Activated CD4-positive, alpha-beta memory T cell treated with anti-CD3 and anti-CD28 coated beads, Interleukin-2, amount 10 ng/mL, durations not matched to agents 7 days and 5 days (primary cell): ENCODE measurements at places on chromosomes 12 and 14. TPM values are rescaled to one million over a fixed set of nuclear protein-coding genes. Genes with fewer than 3 reads are reported as not detected.

DNA sequence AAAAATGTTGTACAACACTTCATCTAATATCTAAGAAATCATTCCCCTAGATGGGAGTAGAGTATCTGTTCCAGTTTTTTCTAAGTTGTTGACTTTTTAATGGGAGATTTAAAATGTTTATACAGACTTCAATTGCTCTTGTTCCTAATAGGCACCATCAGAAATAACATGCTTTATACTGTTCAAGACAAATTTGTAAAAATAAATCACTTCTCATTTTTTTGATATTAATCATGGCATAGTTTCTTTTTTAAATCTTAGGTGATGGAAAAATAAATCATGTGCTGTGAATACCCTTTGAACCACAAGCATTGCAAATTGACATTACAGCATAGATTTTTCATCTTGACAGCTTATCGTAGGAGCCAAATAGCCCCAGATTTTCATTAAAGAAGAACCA lies 473.5 kb upstream of the MGAT4C start:
- no peak for DNase-seq

TAS2R43 gene
- 0.55 TPM for total RNA-seq

GRCh38 chr12:897386-897785 lies 52.1 kb downstream of the RAD52 start:
- no peak for DNase-seq

CFAP251 gene
- total RNA-seq = 1.9 TPM

DNA sequence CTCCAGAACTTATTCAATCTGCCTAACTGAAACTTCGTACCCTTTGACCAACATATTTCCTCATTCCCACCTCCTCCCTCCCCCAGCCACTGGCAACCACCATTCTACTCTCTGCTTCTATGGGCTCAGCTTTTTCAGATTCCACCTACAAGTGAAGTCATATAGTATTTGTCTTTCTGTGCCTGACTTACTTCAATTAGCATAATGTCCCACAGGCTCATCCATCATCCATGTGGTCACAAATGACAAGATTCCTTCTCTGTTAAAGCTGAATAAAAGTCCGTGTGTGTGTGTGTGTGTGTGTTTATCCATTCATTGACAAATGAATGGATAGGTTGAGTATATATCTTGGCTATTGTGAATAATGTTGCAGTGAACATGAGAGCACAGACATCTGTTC lies 1.3 kb upstream of the C14orf39 start:
- DNase-seq = no peak

DNA sequence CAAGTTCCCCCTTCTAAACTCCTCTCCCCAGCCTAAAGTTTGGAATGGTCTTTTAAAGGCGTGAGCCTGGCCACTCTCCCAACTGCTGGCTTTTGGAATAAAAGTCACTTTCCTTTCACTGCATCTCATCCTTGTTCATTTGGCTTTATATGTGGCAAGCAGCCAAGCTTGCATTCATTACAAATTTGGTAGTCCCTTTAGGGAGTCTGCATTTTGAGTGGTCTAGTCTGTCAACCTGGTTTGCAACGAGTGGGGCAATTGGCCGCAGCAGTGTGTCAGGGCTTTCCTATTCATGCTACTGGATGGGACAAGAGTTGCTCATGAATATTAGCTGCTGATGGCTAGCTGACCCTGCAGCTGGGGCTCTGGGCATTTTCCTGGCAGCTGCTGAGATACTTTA lies 57.0 kb downstream of the CATSPERB start:
- no peak for DNase-seq

DNA sequence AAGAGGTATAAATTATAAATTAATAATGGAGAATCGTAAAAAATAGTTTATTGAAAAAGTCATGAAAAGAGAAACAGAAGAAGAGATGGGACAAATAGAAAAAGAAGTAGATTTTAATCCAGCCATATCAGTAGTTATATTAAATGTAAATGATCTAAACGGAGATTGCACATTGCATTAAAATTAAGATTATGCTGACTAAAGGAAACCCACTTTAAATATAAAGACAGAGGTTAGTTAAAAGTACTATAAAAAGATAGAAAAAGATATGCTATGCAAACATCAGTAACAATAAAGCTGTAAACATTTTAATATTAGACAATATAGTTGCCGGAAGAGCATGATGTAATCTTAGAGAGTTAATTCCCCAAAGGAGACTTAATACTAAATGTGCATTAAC lies 5.4 kb upstream of the MBIP start:
- no peak for DNase-seq

- DNase-seq = no peak
Observed at GRCh38 chr14:33730156-33730555, 220.7 kb downstream of the EGLN3 start.

GRCh38 chr12:131383741-131384543 lies 326.9 kb upstream of the SFSWAP start:
- no peak for DNase-seq

BICDL1 gene
- total RNA-seq = 44.7 TPM

GRCh38 chr14:52895000-52895399 lies 55.9 kb downstream of the FERMT2 start:
- no peak for DNase-seq

OTOGL gene
- total RNA-seq = not detected

DNA sequence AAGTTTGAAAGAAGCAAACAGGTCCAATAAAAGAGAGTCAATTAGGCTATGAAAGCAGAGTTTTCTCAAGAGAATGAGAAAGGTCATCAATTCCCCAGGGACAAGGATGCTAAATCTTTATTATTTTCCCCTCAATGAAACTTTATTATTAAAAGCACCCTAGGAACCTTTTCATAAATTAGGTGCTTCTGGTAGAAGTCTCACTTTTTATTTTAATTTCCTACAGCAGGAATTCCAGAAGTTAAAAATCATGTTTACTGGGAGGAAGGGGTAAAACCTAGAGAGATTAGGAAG lies 223.2 kb upstream of the SOX5 start:
- no peak for DNase-seq

DNA sequence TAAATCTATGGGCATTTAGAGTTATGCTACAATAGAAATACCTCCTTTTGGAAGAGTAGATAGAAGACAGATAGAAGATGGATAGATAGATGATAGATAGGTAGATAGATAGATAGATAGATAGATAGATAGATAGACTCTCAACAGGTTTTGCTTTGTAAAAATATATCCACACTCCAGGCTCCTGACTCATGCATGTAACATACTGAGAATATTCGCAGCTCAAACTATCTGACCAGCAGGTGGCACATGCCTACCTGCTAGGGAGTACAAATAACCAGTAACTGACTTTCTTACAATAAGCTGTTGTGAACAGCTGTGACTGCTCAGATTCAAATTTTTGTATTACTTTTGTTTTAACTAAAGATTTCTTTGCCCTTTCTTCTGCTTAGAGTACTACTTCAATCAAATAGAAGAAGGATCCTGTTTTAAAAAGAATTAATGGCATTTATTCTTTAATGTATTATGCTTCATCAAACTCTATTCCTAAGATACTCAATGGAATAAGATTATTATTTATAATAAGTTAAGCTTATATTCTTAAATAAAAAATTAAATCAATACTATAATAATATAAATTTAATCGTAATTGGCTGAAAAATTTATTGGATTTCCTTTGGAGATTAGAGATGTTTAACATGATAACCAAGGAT lies 15.8 kb upstream of the CPNE8 start:
- DNase-seq = peak; percentile 30

ADGRD1 gene
- total RNA-seq = 0.23 TPM

DNA sequence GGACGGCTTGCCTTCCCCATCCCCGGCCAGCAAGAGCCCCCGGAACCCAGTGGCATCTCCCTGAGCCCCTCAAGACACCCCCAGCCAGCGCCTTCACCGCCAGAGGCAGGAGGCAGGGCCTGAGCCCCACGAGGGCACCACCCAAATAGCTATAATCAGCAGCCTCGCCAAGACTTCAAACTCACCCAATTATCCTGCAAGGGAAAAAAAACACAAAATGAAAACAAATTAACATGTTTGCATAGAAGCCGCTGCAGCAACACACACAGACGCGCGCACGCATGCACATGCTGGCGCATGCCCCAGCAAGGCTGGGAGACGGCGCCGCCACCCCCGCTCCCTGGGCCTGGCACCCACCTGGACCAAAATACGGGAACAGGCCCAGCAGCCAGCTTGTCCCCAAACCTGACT lies 15.8 kb downstream of the FAM222A start:
- no peak for DNase-seq

CYP46A1 gene
- 0.13 TPM for total RNA-seq

DNA sequence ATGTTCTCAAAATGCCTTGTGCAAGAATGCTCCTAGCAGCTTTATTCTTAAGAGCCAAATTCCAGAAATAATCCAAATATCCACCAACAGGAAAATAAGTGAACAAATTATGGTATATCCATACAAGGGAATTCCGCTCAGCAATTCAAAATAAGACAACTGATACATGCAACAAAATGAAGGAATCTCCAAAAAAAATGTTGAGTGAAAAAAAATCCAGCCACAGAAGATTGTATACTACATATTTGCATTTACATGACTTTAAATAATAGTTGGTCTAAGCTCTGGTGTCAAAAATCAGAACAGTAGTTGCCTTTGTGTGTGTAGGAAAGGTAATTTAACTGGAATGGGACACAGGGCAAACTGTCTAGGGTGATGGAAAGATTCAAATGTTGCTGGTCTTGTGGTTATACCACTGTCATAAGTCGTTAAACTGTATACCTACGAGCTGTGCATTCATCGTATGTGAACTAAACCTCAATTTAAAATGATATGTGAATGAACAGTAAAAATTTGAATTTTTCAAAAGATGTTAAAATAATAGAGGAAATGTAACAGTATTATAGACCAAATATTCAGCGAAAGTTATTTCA lies 3.2 kb downstream of the CD69 start:
- no peak for DNase-seq

- DNase-seq = no peak
Observed at GRCh38 chr14:90647473-90648005, 168.7 kb downstream of the TTC7B start.

GRCh38 chr14:104104076-104104901 lies 18.8 kb downstream of the ASPG start:
- DNase-seq = no peak

DNA sequence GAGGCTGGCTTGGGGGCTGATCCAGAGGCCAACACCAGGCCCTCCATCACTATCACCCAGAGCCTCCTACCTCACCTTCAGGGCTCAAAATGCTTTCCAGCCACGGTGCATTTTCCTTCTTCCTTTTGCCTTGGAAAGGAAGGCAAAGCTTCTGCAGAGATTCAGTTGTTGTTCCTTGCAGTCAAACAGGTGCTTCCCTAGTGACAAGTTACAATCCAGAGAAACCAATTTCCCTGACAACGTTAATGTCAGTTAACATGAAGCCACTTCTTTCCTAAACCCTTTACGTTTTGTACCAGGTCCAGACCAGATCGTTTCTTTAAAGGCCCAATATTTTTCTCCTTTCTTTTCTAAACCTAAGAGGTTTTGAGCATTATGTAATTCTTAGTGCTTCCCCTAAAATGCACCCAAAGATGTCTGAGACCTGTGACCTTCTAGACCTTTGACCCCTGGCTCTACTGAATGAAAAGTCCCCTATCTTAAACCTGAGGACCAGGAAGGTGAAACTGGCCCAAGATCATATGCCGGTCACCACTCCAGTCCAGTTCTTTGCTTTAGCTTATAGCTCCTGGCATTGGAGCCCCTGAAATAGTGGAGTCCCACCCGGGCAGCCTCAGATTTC lies 211.5 kb downstream of the SLC41A2 start:
- no peak for DNase-seq

PIWIL1 gene
- not detected for total RNA-seq

DNA sequence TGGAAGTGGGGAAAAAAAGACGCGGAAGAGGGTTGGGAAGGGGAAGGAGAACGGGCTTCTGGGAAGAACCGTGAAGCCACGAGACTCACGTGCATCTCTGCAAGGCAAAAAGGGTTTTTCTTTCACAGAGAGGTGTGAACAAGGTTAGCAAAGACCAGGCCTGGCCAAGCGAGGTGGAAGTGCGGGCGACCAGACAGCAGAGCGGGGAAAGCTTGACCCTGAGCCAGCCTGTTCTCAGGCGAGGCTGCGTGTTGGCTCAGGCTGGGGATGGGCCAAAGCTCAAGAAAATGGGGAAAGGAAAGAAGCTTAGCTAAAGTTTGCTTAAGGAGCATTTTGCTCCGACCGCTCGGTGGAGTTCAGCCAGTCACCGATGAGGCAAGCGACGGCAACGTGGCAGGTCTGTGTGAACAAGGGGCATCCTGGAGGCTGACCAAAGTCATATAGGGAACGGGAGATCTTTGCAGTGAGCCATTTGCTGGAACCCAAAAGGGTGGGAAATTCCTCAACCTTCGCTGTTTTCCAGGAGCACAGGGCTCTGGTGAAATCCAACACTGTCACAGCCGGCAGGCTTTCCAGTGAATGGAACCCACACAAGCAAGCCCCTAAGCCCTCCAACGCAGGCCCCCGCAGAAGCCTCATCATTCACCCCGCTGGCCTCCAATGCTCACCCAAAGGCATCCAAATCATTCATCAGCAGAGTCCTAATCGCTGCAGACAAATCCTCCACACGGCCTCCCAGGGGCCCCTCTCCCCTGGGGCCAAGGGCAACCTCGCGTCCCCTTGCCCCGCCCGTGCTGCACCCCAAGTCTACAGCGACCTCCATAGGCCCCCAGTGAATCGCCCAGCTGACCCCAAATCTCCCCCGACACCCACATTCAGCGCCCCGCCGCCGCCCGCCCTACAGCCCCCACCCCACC lies 754 bp downstream of the ZNF605 start:
- DNase-seq = peak; percentile 21

PRICKLE1 gene
- total RNA-seq = 0.10 TPM

GPR65 gene
- 22.9 TPM for total RNA-seq

- DNase-seq = no peak
Observed at GRCh38 chr14:61102549-61103466, 121.8 kb downstream of the SLC38A6 start.

DNA sequence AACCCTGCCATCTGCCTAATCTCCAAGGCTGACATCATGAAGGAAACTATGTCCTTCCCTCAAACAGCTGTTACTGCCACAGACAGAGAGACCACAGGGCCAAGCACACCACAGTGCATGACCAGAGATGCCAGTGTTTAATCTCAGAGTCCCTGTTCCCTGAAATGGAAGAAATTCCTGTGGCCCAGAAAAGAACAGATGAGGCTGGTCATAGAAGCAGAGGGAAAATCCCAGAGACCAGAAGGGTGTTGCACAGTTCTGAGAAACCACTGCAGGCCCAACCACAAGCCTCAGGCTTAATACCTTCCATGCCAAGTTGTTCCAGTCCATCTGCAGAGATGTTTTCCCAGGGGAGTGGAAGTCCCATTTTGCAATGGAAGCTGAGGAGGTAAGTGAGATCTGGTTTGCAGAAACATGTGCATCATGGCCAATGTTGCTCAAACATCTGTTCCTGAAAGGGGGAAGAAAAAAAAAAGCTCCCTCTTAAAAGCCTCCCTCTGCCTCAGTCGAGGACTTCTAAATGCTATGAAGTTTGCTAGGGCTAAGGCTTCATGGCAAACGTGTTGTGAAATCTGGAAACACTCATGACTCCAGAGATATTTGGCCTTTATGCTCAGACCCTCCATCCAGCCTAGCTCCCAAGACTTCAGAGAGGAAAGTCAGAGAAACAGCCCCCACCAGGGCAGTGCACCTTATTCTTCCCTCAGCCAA lies 98.6 kb downstream of the SCARB1 start:
- no peak for DNase-seq

DNA sequence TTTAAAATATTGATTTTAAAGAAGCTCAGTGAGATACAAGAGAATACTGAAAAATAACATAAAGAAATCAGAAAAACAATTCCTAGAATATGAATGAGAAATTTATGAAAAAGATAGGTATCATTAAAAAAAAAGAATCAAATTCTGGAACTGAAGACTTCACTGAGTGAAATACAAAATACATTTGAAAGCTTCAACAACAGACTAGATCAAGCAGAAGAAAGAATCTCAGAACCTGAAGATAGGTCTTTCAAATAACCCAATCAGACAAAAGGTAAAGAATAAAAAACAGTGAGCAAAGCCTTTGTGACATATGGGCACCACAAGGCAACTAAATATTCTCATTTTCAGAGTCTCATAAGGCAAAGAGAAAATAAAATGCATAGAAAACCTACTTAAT lies 29.4 kb downstream of the CEP83 start:
- DNase-seq = no peak
